ENCODE measurements at places on chromosomes 6 and 20.

DNA sequence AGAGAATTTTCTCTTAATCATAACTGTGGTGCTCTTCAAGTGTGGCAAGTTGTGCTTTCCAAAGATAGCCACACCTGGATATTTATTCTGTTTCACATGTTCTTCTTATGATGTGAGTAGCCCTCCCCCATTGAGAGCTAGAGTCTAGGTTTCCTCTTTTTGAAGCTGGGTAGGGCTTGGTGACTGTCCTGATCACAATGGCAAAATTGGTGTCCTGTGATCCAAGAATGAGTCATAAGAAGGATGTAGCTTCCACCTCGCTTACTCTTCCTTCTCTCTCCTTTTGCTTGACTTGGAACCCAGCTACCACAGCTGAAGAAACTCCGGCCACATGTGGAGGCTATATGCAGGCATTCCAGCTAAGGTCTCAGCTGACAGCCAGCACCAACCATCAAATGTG lies 7.4 kb upstream of the IGF2R start:
- DNase-seq, result no peak

DNA sequence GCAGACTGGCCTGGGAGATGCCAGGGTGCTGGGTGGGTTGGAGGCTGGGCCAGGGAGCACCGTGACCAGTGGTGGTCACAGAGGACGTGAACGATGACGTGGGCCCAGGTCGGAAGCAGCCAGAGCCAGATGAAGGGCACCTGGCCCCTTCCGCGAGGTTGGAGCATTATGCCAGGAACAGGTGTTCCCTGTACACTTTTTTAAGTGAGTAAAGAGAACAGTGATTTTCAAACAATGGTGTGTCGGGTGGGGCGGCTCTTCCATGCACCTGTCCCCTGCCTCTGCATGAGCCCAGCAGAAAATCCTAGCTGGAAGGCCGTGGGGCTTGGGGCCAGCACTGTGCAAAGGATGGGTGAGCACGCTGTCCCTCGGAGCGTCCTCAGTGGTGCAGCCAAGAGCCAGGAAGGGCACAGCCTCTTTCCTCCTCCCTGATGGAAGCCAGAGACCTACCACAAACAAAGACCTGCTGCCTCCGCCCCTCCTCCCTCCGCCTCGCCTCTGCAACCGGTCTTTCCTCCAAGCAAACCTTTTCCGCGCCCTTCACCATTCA lies 350.5 kb downstream of the ZFAND3 start:
- peak; percentile 97 for DNase-seq

- no peak for DNase-seq
Measured at GRCh38 chr20:63774306-63774705, 34.7 kb downstream of the SLC2A4RG start.

DNA sequence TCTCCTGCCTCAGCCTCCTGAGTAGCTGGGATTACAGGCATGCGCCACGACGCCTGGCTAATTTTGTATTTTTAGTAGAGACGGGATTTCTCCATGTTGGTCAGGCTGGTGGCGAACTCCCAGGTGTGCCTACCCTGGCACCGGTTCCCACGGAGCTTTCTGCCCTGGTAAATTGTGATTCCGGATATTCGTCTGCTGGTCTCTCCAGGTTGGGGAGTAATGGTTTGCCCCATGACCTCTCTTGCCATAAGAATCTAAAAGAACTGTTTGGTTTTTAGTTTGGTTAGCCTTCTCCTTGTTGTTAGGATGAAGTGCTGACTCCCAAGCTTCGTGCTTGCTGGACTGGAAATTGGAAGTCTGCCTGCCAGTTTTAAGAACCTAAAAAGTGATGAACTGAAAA lies 223.8 kb downstream of the BCAS1 start:
- no peak for DNase-seq

DNA sequence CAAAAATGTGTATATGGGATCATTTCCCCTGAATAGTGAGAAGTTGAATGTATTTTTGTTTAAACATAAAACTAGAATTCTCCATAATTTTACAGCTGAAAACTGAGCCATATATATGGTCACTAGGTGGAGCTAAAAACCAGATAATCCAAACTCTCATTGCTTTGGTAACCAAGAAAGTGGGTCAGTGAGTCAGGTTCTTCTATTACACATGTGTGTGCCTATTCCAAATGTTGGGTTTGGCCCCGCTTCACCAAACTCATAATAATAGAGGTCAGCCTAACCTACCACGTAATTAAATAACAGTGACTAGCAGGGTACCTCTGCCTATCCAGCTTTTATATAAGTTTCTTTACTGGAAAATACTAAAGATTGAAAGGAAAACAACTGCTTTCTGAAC lies 19.3 kb upstream of the RNGTT start:
- DNase-seq, result peak; percentile 54

- DNase-seq, result no peak
Measured at GRCh38 chr6:155443168-155443567, 12.5 kb downstream of the NOX3 start.

- no peak for DNase-seq
Measured at GRCh38 chr6:119073307-119074051, 5.0 kb downstream of the FAM184A start.

DNA sequence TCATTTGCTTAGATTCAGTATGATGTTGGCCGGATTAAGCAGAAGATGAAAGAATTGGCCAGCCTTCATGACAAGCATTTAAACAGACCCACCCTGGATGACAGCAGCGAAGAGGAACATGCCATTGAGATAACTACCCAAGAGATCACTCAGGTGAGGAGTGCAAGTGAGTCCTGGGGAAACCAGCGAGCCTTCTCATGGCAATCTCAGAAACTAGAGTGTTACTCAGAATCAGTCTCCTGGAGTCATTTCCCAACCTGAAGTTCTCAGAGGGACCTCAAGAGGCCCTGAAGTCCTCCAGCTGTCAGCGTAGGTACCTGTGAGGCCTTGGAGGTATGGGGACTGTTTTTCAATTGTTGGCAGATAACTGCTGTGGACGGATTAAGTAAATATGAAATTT lies 16.9 kb downstream of the STX16 start:
- no peak for DNase-seq

DNA sequence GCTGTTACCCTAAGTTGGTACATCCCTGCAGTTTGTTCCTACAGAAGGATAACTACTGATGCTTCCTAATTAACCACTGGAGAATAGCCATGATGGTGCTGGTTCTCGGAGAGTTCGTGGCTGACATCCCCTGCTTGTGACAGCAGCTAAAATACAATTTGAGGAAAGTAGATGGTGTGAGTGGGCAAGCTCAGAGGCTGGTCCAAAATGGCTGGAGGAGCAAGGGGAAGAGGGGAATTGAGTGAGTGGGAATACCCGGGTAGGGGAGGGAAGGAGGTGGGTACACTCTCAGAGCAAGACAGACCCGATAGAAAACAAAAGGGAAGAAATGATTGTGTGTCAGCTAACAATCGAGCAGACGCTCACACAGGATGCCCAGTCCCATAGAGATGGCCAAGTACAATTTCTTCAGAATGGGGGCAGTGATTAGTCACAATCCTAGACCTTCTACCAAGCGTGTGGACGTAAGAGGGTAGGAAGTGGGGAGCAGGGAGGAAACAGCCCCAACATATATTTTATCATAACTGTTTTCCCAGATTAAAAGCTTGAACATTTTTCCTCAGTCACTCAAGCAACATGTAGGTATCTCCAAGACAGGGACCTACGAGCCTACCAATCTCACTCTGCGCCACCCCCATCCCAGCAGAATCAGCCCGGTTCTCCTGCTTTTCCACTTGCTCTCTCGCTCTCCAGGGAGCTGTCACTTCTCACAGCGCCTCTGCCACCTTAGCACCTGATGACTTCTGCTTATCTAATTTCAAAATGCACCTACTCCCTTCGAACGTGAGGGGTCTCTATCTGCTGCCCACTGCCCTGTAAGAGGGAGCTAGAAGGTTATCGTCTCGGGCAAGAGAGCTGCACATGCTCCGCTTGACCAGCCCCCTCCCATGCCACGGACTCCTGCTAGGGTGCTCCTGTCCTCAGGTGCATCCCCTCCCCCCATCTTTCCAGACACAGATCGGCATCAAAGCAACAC lies 26.2 kb downstream of the RIPOR2 start:
- DNase-seq, result no peak

GRCh38 chr6:168370310-168370991 lies 50.9 kb upstream of the DACT2 start:
- DNase-seq, result peak; percentile 56

DNA sequence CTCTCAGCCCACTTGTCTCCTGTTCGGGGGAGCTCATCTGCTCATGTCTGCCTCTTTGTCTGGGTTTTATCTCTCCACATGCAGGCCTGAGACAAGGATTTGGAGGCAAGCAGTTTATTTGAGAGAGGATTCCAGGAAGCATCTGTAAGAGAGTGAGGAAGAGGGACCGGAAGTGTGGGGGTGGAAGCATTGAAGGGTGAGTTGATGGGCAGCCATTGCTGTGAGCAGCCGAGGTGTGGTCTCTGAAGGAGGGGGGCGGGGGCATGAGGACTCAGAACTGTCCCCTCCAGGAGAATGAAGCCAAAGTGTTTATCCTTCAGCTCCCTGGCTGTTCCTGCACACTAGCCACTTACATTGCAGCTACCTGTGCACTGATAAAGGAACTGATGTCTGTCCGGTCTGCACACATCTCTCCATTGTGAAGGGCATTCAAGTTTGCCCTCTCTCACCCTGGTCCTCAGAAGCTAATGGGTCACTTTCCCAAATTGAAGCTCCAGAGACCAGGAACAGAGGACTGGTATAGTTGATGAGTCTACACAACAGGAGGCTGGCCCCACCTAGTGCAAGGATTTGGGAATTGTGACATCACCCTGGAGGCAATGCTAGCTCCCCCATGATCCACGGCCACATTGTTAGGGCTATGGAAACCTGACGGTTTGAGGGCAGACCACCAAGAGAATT lies 100.5 kb upstream of the FOXA2 start:
- DNase-seq, result no peak

GRCh38 chr6:155185544-155185943 lies 78.3 kb upstream of the CLDN20 start:
- DNase-seq, result no peak

- DNase-seq, result no peak
Measured at GRCh38 chr20:46816886-46817638, 77.6 kb upstream of the EYA2 start.

DNA sequence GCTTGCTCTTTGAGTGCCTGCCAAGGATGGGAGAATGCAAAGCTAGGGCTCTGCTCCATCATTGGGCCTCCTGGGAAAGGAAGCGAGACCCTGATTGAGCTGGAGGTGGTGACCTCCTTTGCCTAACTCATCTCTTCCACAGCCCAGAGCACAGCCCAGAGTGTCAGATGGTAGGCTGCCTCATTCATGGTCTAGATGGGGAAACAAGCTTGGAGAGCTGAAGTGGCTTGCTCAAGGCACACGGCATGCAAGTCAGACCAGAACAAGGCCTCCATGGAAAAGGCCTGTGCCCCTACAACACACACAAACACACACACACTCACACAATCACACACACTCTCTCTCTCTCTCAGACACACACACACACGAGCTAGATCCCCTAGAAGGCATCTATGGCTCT lies 17.5 kb downstream of the TGM3 start:
- no peak for DNase-seq

DNA sequence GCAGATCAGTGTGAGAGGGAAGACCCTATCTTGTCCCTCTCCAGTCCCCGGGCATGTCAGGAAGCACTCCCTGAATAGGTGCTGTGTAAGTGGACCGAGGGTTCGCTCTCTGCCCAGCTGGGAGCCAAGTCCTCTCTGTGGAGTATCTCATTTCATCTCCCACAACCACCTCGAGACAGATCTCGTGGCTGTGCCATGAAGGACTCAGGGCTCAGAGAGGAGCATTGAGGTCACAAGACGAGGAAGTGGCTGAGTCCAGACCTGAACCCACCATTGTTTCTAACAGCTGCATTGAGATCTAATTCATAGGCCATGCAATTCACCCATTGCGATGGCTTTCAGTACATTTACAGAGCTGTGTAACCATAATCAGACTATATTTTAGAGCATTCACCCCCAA lies 34.7 kb upstream of the STX16 start:
- DNase-seq, result no peak

DNA sequence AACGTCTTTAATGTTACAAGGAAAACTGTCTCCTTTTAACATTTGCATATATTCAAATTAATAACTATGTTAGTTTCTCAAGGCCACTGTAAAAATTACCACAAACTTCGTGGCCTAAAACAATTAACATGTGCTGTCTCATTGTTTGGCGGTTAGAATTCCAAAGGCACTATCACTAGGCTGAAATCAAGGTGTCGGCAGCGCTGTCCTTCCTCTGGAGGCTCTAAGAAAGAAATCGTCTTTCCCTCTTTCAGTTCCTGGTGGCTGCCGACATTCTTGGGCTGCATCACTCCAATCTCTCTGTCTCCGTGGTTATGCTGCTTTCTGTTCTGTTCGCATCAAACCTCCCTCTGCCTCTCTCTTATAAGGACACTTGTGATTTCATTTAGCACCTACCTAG lies 4.2 kb downstream of the TPD52L1 start:
- no peak for DNase-seq

DNA sequence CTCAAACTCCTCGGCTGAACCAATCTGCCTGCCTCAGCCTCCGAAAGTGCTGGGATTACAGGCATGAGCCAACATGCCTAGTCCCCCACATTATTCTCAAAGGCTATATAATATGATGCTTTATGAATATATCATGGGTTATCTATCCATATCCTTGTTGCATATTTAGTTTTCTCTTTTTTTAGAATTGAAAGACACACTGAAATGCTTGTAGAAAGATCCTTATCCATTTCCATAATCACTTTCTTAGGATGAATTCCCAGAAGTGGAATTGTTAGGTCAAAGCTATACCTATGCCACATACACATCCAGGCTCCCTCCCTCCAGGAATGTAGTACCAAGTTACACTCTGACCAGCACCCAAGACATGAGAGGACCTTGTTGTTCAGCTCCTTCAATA lies 2.5 kb upstream of the ARFGEF3 start:
- no peak for DNase-seq

- DNase-seq, result no peak
Measured at GRCh38 chr20:19269737-19270340, 57.4 kb downstream of the SLC24A3 start.

- no peak for DNase-seq
Measured at GRCh38 chr20:23037017-23037481, 1.9 kb downstream of the SSTR4 start.

DNA sequence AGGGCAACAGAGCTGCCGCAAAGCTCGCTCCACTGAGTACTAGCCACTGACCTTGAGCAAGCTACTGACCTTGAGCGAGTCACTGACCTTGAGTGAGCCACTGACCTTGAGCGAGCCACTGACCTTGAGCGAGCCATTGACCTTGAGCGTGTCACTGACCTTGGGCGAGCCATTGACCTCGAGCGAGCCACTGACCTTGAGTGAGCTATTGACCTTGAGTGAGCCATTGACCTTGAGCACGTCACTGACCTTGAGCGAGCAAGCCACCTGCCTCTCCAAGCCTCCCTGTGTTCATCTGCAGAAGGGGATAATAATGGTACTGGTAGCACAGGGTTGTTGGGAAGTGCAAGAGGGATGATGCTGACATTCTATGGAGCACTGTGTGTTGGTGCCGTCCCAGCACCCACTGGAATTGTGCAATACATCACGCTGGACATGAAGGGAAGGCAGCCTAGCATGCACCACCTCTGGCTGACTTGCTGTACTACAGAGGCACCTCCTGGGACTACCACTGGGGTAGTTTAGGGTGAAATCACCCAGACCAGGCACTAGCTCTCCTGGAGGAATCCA lies 60.2 kb downstream of the CTCFL start:
- no peak for DNase-seq

- DNase-seq, result no peak
Measured at GRCh38 chr6:52360601-52361413, 1.1 kb upstream of the PAQR8 start.

GRCh38 chr6:147849401-147850330 lies 341.2 kb downstream of the SAMD5 start:
- no peak for DNase-seq

GRCh38 chr6:8939615-8940014 lies 504.3 kb upstream of the SLC35B3 start:
- DNase-seq, result peak; percentile 94

Data from NCI-H2029 treated with DMSO at 0.1 percent for 48 hours (cell line).